ENCODE measurements at places on chromosomes 2 and 18. TPM values are rescaled to one million over a fixed set of nuclear protein-coding genes. Genes with fewer than 3 reads are reported as not detected.

- no peak for DNase-seq
Measured at GRCh38 chr2:98913916-98914712, 21.9 kb downstream of the CRACDL start.

The RHOB gene
- total RNA-seq: 1,178 TPM

GRCh38 chr2:217218269-217219163 lies 358.7 kb upstream of the TNP1 start:
- DNase-seq: no peak

- no peak for DNase-seq
Measured at GRCh38 chr2:168687314-168687713, 115.1 kb upstream of the NOSTRIN start.

The REG1B gene
- total RNA-seq: not detected

DNA sequence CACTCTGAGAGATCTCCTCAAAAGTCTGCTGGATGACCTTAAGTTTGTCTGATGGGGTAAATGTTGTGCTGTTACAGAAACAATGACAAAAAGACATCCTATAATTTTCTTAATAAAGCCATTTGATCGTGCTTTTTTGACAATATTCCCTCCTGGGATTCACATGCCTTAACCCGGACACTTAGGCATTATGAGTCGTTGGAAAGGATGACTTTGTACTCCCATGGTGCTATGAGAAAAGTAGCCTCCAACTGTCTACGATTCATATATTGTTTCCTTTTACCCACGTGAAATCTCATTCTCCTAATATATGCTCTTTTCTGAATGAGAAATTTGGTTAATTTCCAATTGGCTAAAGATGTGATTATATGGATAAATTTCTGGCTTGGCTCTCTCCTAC lies 6.1 kb upstream of the MPP4 start:
- no peak for DNase-seq

The IL36RN gene
- not detected for total RNA-seq

Data from breast epithelium (tissue), 4 donors.